ENCODE measurements at places on chromosomes 4 and X.

DNA sequence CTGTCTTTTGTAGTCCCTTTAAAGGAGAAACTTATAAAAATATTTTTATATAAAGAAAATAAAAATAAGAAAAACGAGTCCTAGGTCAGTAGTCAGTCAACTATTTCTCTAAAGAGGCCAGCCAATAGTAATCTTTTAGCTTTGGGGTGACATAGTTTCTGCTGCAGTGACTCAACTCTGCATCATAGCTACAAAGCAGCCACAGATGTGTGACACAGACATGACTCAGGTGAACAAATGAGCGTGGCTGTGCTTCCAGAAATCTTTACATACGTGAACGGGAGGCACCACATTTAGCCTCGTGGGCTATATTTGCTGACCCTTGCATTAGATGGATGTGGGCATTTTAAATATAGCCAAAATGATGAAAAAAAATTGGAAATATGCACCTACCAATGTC is 1862.5 kb upstream of the TENM3 start:
- no peak for DNase-seq

DNA sequence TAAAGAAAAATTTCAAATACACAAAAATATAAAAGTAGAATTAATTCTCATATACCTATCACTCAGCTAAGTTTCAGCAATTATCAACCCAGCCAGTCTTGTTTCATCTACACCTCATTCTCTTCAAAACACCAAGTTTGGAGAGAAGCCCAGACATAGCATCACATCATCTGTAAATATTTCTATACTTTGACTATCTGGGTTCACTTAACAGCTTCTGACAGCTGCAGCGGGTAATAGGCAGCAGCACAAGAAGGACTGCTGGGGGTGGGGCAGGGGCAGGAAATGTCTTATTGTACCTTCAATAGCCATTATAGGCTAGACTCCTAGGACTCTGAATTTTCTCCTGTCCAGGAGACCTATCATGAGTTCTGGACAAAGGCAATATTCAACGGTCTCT is 54.1 kb downstream of the PHF8 start:
- no peak for DNase-seq

DNA sequence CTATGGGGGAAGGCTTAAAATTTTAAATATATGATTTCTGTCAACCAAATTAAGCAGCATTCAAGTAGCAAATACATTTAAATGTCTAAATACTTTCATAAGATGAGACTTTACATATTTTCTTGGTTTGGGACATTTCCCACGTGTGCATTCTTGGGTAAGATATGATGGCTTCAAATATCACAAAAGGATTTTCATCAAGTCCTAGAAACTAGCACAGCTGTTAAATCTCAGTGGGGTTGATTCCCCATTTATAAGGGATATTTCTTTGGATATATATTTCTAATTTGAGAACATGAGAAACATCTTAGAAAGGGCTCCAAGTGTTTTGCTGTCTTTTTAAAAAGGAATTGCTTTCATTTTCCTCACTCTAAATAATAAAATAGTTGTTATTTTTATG is 90.2 kb downstream of the P2RY10 start:
- DNase-seq = no peak

DNA sequence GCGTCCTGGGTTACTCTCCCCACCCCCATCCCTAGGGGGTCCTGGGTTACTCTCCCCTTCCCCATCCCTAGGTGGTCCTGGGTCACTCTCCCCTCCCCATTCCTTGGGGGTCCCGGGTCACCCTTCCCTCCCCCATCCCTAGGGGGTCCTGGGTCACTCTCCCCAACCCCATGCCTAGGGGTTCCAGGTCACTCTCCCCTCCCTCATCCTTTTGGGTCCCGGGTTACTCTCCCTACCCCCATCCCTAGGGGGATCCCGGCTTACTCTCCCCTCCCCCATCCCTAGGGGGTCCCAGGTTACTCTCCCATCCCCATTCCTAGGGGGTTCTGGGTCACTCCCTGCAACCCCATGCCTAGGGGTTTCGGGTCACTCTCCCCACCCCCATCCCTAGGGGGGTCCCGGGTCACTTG is 1.5 kb downstream of the ASMTL start:
- DNase-seq = no peak
